ENCODE measurements at places on chromosomes 2 and 18. TPM values are rescaled to one million over a fixed set of nuclear protein-coding genes. Genes with fewer than 3 reads are reported as not detected.

DNA sequence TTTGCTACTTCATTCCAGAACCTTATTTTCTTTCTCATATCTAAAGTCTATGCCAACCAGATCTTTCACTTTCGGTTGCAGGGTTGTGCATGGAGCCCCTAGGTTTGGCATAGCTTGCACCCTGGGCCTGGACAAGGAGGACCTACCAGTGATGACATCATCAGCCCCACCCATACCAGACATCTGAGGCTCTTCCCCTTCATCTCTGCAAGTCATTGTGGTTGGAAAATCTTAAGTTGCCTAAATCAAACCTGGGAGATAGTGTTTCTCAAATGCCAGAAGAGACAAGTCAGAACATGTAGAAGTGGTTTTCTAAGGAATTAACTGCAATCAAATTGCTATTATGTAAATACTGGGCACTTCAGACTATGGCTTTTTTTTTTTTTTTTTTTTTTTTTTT is 363.3 kb downstream of the ZNF516 start:
- no peak for DNase-seq

- DNase-seq, result no peak
Measured at GRCh38 chr2:53646788-53647187, 120.8 kb upstream of the CHAC2 start.

GRCh38 chr2:157792335-157793052 is 83.6 kb downstream of the ACVR1 start:
- DNase-seq, result no peak

GRCh38 chr2:84038866-84039265 is 420.2 kb downstream of the SUCLG1 start:
- no peak for DNase-seq

DNA sequence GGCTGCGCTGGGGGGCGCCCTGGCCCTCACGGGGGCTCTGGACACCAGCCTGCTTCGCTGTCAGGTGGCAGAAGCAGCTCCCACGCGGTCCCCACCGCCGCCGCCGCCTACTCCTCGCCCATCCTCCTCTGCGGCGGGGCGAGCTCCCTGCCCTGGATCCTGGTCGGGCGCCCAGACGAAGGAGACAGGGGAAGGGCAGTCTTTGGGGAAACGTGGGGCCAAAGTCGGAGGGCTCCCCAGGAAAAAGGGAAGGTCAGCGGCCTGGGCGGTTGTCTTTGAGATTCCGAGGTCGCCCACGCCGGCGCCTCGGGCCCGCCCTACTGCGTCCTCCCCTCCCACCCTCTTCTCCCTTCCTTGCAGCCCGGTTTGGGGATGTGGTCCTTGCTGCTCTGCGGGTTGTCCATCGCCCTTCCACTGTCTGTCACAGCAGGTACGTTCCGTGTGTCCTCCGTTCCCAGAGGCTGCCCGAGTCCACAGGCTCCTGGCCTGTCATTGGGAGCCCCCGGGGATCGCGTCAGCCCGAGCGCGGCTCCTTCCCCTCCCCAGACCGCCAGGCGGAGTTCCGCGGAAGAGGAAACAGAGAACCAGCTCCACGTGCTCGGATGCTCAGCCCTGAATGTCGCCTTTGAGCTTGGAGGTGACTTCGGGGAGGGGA is 800 bp downstream of the IL1RL2 start:
- no peak for DNase-seq

- DNase-seq, result no peak
Measured at GRCh38 chr2:217922101-217923006, 80.4 kb downstream of the TNS1 start.

DNA sequence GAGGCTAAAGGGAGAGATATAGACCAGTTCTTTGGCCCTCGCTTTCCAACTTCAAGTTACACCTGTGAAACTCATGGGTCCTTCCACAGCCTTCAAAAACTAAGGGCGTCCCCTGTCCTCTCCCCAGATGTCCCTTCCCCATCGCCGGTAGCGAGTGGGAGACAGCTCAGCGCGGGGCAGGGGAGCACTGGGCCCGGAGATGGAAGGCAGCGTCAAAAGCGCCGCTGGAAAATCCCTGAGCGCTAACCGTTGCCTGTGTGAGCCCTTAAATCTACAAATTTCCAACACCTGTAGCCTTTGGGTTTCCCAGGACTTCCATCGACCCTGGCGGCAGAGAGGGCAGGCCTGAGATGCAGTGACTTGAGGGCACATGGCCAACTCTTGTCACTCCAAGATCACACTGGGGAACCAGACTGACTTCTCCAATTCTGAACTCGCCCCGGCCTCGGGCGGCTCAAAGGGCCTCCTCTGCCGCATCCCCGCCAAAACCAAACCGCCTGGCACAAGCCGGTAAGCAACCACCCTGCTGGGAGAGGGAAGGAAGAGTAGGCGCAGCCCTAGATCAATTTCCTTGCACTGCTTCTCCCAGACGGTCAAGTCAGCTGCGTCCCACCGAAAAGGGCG is 879 bp upstream of the EPAS1 start:
- DNase-seq, result no peak

- no peak for DNase-seq
Measured at GRCh38 chr2:126512026-126512425, 143.9 kb upstream of the GYPC start.

- DNase-seq, result no peak
Measured at GRCh38 chr2:119484834-119485233, 39.4 kb downstream of the SCTR start.

Gene EMILIN1
- total RNA-seq, result 0.80 TPM

- no peak for DNase-seq
Measured at GRCh38 chr2:26585966-26586365, 55.2 kb downstream of the CIB4 start.

DNA sequence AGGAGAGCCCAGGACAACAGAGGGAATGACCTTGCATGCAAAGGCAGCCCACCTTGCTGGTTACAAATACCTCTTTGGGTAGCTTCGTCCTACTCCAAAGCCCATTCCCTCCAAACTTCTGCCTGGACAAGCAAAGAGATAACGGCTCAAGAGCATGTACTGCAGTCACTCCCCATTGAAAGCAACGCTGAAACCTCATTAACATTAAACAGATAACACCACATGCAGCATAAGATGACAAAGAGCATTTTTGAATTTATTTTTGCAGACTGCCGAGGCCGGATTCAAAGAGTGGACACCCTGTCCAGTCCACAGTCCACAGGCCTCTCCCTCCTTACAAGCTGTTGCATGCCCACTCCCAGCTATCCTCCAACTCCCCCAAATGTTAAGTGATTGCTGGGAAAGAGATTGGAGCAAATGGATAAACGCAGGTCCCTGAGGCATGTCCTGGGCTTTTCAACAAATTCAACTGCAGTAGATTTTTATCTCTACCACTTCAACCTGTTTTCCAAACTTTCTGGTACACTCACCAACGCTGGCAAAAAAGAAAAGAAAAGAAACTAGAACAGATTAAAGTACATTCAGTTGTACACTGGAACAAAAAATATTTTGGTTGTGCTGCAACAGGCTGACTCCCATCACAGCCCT is 40.1 kb downstream of the MREG start:
- no peak for DNase-seq

Gene UGT1A5
- total RNA-seq, result not detected

Gene TEX44
- total RNA-seq, result not detected

DNA sequence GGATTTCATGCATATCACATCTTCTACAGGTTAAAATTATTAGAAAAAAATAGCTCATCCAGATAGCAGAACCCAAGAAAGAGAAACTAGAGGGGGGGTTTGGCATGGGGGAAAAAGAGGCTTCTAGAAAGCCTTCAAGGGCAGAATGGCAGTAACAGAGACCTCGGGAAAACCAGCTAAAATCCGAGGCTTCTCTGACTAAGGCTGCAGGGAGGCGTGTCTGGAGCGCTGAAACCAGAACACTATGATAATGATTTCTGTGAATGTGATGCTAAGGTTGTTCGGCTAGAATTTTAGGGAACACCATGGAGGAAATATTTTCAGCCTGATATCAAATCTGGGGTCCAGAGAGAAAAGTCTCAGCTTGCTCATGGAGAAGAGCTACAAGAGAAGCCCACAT is 73.0 kb downstream of the ATP8B1 start:
- DNase-seq, result no peak

Gene TRIM43
- total RNA-seq, result not detected

GRCh38 chr2:191320881-191321280 is 75.7 kb downstream of the MYO1B start:
- DNase-seq, result no peak

Gene PASK
- 15.5 TPM for total RNA-seq

DNA sequence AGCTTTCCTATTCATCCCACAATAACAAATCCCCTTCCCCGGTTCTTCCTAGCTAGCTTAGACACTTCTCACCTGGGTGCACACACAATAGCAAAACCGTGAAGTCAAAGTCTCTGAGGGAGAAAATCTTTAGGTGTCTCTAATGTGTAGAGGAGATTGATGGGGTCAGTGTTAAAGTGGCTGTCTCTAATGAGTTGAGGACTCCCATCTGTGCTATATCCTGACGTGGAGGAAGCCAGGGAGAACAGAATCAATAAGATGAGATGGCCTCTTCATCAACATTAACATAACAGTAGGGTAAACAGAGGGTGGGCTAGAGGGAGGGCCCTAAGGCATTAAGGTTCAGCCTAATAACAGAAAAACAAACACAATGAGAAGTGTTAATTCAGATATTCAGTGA is 120.4 kb downstream of the SLC5A7 start:
- DNase-seq, result no peak

Gene FTCDNL1
- total RNA-seq, result 0.06 TPM

- no peak for DNase-seq
Measured at GRCh38 chr2:8049851-8050571, 631.8 kb upstream of the ID2 start.

GRCh38 chr2:138609446-138609845 is 107.9 kb downstream of the SPOPL start:
- DNase-seq, result no peak
